ENCODE measurements at places on chromosomes 1 and 21. TPM values are rescaled to one million over a fixed set of nuclear protein-coding genes. Genes with fewer than 3 reads are reported as not detected.

The HMCN1 gene
- total RNA-seq, result 45.4 TPM

The TENT5C gene
- total RNA-seq, result 13.7 TPM

The TMEM222 gene
- total RNA-seq, result 36.7 TPM

The SELENOF gene
- total RNA-seq, result 197 TPM

The FCRL4 gene
- total RNA-seq, result not detected

The MATN1 gene
- total RNA-seq, result not detected

DNA sequence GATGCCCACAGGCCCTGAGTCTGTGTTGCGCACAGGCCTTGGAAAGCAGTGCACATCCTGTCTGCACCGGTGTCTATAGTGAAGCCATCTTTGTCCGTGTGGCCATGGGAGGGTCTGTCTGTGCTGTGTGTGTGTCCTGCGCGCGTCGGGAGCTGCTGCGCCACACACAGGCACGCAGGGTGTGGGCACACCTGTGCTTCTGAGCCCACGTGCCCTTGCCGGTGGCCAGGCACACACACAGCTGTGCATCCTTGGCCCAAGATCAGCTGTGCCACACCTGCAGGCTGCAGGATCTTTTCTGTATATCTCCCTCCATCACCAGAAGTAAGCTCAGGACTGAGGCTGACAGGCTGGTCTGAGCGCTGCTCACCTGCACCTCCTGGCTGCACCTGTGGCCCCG, 3.2 kb upstream of the SAMD11 start:
- H3K4me3 ChIP-seq, result no peak overlapping the region
- H3K27me3 ChIP-seq, result peaks cover 85% of the 10 kb centered on the region
- H3K27ac ChIP-seq, result no peak overlapping the region
- DNase-seq, result no peak
- H3K4me1 ChIP-seq, result peaks cover 33% of the 10 kb centered on the region

DNA sequence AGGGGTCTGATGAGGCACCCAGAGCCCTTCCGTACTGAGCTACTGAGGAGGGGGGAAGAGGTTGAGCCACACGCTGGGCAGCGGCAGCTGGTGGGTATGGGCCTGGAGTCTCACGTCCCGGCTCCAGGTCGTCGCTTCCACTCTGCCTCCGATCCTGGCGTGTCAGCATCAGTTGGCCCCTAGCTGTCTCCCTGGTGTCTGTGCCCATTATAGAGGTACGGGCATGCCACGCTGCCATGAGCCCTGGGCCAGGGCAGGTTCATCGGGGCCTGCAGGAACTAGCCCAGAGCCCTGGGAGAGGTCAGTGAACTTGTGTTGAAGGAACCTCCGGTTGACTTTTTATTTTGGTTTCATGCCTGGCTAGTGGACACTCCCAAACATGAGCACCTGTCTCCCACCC, 18.2 kb downstream of the COQ8A start:
- no peaks in the 10 kb centered on the region for H3K27me3 ChIP-seq
- no peak overlapping the region for H3K4me3 ChIP-seq
- H3K36me3 ChIP-seq, result no peaks in the 10 kb centered on the region
- no peak for DNase-seq
- no peak overlapping the region for H3K27ac ChIP-seq

GRCh38 chr1:203692565-203693470, 66.2 kb downstream of the ATP2B4 start:
- peaks cover 6% of the 10 kb centered on the region for H3K36me3 ChIP-seq
- H3K4me1 ChIP-seq, result peaks cover 30% of the 10 kb centered on the region
- H3K4me3 ChIP-seq, result no peak overlapping the region

DNA sequence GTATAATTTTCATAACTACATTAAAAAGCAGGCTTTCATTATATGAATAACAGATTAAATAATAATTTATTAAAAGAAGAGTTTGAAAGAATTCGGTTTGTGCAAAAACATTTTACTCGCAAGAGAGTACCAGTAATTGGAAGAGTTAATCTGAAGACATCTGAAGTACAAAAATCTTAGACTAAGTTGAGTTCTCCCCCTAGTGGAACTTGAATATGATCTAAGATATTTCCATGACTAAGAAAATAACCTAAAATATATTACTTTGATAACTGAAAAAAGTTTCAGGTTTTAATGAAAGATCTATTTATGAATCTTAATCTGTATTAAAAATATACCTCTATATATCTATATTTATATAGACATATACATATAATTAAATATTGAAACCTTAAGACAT, 112.5 kb upstream of the GFI1 start:
- no peaks in the 10 kb centered on the region for H3K4me1 ChIP-seq
- H3K36me3 ChIP-seq, result no peaks in the 10 kb centered on the region
- H3K27me3 ChIP-seq, result no peaks in the 10 kb centered on the region
- H3K27ac ChIP-seq, result no peak overlapping the region
- no peak overlapping the region for H3K4me3 ChIP-seq

- H3K27me3 ChIP-seq, result no peaks in the 10 kb centered on the region
- H3K27ac ChIP-seq, result no peak overlapping the region
- H3K4me1 ChIP-seq, result no peaks in the 10 kb centered on the region
These were observed 121.3 kb downstream of the MAST2 start for GRCh38 chr1:45924736-45925135.

DNA sequence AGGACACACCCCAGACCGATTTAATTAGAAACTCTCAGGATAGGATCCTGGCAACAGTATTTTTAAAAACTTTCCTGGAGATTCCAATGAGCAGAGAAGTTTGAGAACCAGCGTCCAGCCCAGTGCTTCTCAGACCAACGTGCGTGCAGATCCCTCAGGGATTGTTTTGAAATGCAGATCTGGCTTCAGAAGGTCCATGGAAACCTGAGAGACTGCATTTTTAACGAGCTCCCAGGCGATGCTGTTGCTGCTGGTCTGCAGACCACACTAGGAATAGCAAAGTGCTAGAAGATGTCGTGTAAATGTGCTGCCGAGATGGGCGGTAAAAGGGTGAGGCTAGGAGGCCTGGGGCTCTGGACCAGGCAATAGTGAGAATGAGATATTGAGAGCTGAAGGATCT, 18.4 kb upstream of the CASQ1 start:
- no peak overlapping the region for H3K27ac ChIP-seq
- H3K27me3 ChIP-seq, result peaks cover 5% of the 10 kb centered on the region
- H3K4me3 ChIP-seq, result no peak overlapping the region
- no peaks in the 10 kb centered on the region for H3K4me1 ChIP-seq
- no peaks in the 10 kb centered on the region for H3K36me3 ChIP-seq
- DNase-seq, result no peak

GRCh38 chr21:37555672-37556261, 189.2 kb downstream of the DYRK1A start:
- no peak overlapping the region for H3K27ac ChIP-seq
- no peaks in the 10 kb centered on the region for H3K36me3 ChIP-seq
- H3K4me3 ChIP-seq, result no peak overlapping the region
- peaks cover 3% of the 10 kb centered on the region for H3K4me1 ChIP-seq

DNA sequence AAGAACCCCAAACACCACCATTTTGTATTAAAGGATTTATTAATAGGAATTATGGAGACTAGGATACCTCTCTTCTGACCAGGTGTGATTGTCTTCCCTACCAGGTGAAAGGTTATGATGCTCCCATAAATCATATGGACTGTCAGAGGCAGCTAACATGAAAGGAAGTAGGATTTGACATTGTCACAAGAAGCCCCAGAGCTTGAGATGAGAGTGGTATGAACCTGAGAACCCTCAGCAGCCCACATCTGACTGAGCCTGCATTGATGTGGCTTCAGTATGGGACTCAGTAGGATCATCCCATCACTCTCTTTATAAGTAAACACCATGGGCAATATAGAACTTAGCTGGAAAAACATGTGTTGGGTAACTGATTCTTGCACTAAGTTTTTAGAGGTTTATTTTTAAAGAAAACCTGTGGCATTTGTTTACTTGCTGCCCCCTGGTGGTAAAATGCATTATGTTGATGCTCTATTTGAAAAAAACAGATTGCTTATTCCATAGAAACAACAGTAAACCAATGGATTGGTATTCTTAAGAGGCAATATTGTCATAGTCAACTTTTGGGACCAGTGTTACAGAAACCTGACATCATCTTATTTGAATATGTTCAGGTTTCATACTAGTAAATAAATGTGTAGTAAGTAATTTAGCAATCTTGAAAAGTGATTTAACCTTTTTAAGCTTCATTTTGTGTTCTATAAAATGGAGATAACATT, 16.6 kb upstream of the CACYBP start:
- no peak for DNase-seq
- no peaks in the 10 kb centered on the region for H3K27me3 ChIP-seq
- peaks cover 37% of the 10 kb centered on the region for H3K36me3 ChIP-seq
- H3K27ac ChIP-seq, result no peak overlapping the region
- no peaks in the 10 kb centered on the region for H3K4me1 ChIP-seq

GRCh38 chr21:41600116-41600515, 92.2 kb upstream of the TMPRSS2 start:
- H3K36me3 ChIP-seq, result no peaks in the 10 kb centered on the region
- H3K27ac ChIP-seq, result no peak overlapping the region
- H3K4me3 ChIP-seq, result no peak overlapping the region
- peaks cover 8% of the 10 kb centered on the region for H3K4me1 ChIP-seq

- H3K4me1 ChIP-seq, result no peaks in the 10 kb centered on the region
- no peaks in the 10 kb centered on the region for H3K36me3 ChIP-seq
- no peak for DNase-seq
- no peak overlapping the region for H3K4me3 ChIP-seq
- peaks cover 4% of the 10 kb centered on the region for H3K27me3 ChIP-seq
These were observed 245.7 kb downstream of the PTBP2 start for GRCh38 chr1:96967311-96967710.
